Activated naive CD4-positive, alpha-beta T cell (primary cell): ENCODE measurements at places on chromosomes 7 and 10.

DNA sequence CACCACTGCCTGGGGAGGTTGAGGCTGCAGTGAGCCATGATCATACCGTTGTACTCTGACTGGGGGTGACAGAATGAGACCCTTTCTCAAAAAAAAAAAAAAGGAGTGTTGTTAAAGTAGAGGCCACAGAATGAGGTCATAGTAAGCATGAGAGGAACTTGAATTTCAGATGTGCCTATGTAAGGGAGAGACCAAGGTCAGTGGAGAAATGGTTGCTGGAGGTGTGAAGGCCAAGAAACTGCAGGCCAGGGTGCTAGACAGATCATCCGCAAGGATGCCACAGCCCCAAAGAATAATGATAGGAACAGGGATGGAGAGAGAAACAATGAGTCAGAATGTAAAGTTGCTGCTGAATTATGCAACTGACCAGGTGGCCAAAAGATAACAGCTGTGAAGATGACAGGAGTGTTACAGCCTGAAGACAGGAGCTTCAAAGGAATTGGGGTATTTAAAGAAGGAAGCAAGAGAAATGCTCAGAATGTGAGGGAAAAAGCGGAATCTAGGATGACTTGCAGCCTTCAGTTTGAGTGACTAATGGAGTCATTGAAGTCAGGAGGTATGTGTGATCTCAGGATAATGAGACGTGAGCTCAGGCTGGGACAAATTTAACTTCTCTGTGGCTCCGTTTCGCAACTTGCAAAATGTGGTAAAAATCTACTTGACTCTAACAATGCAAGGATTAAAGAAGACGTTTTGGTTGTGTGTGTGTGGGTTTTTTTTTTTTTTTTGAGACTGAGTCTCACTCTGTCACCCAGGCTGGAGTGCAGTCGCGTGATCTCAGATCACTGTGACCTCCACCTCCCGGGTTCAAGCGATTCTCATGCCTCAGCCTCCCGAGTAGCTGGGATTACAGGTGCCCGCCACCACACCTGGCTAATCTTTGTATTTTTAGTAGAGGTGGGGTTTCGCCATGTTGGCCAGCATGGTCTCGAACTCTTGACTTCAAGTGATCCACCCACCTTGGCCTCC, 22.2 kb downstream of the TYW1B start:
- DNase-seq: no peak

DNA sequence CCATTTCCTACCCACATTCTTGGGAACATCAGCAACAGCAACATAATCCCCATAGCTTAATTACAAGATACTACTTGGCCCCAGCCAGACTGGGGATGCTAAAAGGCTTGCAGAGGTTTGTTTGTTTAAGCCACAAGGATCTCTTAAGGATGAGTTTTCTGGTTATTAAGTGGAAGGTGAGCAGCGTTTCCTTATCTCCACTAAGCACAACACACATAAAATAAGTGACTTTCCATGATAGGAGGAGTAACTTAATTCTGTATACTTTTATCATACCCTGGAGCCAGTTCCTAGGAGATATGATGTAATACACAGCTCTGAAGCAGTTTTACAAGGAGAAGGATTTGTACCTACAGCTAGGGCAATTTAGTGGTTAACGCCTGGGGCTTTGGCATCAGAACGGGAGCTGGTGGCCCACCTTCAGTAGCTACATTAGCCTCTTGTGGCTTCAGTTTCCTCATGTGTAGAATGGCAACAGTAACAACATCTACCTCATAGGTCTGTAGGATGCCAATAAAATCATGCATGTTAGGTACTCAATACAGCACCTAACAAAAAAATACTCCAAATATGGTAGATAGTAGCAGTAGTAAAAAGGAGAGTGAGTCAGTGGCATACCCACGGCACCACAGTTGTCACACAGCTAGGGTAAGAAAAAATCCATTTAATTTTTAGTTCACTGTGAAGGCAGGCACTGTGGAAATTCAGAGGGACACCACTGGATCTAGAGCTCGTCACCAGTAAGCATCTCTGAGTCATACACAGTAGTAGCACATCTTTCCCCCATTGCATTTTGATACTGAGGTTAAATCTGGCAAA, 55.2 kb downstream of the DOCK4 start:
- no peak for DNase-seq

DNA sequence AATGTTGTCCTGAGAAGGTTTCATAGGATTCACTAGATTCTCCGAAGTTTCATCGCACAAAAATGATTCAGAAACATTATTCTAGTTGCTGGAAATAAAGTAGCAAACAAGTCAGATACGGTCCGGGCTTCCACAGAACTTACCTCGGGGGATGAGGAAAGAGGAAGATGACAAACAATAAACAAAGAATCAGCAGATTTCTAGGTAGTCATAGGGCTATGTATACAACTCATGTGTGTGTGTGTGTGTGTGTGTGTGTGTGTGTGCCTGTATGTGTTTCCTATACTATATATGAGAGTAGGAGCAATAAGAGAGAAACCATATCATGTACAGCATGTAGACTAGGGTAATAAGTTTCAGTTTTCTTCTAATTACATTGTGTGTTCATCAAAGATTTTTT, 16.5 kb downstream of the TMEM236 start:
- DNase-seq: no peak

DNA sequence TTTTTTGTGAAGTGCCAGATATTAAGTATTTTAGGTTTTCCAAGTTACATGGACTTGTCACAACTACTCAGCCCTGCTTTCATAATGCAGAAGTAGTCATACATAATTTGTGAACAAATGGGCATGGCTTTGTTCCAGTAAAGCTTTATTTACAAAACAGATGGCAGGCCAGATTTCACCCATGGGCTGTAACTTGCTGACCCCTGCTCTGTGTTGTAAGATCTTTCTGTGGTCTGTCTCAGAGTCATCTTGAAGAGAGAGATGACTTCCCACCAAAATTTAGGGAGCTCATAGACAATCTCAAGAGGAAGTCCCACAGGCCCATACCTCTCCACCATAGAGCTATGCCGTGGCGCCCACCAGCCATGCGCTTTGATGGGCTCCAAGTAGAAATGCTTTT, 616.1 kb downstream of the LRMDA start:
- no peak for DNase-seq

GRCh38 chr10:45444976-45445898, 71.2 kb downstream of the ALOX5 start:
- DNase-seq: no peak

- no peak for DNase-seq
Measured at GRCh38 chr7:115574681-115575291, 455.8 kb downstream of the TFEC start.

GRCh38 chr7:151484971-151485707, 34.6 kb downstream of the RHEB start:
- no peak for DNase-seq

- DNase-seq: no peak
Measured at GRCh38 chr7:42461537-42461936, 224.5 kb upstream of the GLI3 start.

DNA sequence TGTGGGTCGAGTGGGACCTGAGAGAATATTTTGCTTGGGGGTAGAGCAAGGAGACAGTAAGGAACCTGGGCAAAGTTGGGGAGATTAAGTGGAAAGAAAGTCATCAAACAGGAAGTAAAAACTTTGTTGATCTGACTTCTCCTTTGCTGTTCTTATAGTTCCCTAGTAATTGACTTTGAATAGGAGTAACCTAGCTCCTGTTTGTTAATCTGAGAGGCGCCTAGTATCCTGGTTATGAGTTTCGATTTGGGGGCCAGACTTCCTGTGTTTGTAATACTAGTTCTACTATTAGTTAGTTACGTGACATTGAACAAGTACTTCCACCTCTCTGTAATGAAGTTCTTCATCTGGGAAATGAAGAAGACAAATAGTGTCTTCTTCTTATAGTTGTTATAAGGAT, 99.1 kb downstream of the ZNF365 start:
- DNase-seq: no peak

GRCh38 chr7:131861620-131862346, 305.4 kb upstream of the PODXL start:
- no peak for DNase-seq

- DNase-seq: no peak
Measured at GRCh38 chr10:86330778-86331763, 35.5 kb downstream of the GRID1 start.

- DNase-seq: no peak
Measured at GRCh38 chr7:94270772-94271171, 123.9 kb upstream of the COL1A2 start.

- DNase-seq: no peak
Measured at GRCh38 chr10:73131913-73132686, 21.8 kb downstream of the NUDT13 start.

GRCh38 chr10:100468978-100469377, 6.2 kb downstream of the WNT8B start:
- no peak for DNase-seq

- DNase-seq: no peak
Measured at GRCh38 chr7:2750004-2750407, 62.0 kb downstream of the AMZ1 start.

DNA sequence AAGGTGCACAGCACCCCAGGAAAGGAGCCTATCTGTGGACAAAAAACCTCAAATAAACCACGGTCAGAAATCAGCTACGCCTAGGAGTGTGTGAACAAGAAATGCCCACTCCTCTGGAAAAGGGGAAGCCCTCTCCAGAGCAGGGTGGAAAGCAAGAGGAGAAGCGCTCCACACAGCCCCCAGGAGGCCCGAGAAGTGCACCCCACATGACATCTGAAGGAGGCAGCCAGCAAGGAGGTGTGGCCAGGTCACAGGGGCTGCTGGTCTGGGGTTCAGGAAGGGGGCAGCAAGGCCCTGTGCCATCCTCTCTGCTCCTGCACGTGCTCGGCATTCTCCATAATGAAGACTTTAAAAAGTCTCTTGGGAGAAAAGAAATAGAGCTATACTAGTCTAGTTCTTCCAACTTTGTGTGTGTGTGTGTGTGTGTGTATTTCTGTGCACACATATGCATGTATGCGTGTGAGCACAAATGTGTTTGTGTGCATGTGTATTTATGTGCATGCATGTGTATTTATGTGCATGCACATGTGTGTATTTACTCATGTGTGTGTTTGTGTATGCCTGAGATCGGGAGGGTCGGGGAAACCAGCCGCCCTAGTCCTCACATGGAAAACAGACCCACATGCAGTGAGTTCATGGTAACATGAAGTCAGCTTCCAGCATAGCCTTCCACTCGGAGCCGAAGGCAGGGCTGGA, 76.5 kb downstream of the TNS3 start:
- no peak for DNase-seq

- DNase-seq: no peak
Measured at GRCh38 chr10:13823709-13824405, 237.1 kb downstream of the PRPF18 start.

DNA sequence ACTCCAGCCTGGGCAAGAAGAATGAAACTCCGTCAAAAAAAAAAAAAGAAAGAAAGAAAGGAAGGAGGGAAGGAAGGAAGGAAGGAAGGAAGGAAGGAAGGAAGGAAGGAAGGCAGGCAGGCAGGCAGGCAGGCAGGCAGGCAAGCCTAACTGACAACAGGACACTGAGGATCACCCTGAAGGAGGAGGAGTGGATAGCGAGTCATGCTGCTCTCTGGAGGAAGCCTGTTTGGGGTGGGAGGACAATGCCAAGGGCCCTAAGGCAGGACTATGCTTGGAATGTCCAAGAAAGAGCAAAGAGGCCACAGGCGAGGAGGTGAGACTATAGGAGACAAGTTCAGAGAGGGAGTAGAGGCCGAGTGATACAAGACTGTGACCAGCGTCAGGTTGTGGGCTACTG, 107.0 kb upstream of the PARD3 start:
- no peak for DNase-seq

- DNase-seq: no peak
Measured at GRCh38 chr7:140640060-140640637, 464 bp downstream of the DENND2A start.

- DNase-seq: no peak
Measured at GRCh38 chr10:119431034-119431772, 111.3 kb downstream of the RGS10 start.

DNA sequence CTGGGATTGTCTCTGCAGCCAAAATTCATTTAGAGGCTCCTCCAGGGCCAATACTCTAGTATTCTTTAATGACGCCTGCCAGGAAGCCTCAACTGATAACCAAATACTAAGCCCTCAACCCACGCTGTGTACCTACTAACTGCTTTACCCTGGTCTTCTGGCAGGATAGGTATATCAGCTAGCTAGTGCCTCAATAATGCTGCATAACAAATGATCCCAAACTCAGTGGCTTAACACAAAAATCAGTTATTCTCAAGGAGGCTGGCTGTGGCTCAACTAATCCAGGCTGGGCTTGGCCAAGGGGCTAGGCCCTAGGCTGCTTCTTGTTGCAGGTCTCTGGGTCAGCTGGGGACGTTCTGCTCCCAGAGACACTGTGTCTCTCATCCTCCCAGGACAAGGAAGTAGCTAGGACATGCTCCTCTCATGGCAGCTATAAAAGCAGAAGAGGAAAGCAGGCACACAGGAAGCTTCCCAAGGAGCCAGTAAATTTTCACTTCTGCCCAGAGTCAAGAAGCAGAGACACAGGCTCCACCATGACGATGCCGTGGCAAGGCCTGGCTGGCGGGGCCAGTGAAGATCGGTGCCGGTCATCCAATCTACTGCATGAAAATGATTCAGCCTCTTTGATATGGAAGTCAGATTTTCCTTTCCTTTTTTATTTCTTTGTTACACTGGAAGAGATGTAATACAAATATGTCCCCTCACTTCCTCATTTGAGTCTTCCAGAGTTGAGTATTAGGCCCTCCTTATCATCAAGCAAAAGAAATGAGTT, 28.6 kb upstream of the COL13A1 start:
- no peak for DNase-seq

DNA sequence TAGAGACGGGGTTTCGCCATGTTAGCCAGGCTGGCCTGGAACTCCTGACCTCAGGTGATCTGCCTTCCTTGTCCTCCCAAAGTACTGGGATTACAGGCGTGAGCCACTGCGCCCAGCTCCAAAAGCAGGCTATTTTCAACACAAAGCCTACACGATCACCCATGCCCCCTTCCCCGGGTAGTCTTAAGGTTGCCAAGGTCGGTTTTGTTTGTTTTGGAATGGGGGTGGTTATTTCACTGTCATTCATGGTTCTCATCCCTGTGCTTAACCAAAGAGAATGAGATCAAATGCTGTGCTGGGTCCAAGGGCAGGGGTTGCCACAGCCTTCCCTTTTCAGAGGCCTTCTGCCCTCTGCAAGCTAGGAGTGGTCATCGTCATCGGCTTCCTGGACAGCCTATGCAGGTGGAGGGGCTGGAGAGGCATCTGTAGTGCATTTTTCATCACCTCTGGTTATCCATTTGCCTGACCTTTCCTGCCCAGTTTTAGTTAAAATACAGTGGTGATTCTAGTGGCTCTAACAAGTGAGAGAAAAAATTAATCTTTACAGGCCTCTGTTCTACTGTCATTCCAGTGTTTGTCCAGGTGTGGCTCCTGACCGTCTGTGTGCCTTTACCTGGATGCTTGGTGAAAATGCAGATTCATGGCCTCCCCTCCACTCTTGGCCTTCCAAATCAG, 11.4 kb downstream of the BLVRA start:
- no peak for DNase-seq

DNA sequence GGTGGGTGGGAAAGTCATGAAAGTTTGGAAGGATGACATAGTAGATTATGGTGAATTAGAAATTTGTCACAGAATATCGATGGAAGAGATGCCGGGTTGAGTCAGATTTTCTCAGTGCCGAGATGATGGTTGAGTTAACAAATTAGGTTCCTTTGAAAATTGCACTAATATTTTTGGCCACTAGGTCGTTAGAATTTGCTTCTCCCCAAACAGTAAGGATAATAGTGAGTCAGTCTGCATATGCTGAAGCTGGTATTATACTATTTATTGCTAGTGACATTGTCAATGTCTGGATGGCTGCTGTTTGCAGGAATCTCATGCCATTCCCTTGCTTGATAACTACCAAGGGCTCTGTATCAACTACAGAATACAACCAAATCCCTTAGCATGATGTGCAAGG, 37.7 kb upstream of the MINDY3 start:
- DNase-seq: no peak
